ENCODE measurements at places on chromosomes 4 and X.

- no peak for DNase-seq
Measured at GRCh38 chr4:26235500-26235899, 85.3 kb upstream of the RBPJ start.

DNA sequence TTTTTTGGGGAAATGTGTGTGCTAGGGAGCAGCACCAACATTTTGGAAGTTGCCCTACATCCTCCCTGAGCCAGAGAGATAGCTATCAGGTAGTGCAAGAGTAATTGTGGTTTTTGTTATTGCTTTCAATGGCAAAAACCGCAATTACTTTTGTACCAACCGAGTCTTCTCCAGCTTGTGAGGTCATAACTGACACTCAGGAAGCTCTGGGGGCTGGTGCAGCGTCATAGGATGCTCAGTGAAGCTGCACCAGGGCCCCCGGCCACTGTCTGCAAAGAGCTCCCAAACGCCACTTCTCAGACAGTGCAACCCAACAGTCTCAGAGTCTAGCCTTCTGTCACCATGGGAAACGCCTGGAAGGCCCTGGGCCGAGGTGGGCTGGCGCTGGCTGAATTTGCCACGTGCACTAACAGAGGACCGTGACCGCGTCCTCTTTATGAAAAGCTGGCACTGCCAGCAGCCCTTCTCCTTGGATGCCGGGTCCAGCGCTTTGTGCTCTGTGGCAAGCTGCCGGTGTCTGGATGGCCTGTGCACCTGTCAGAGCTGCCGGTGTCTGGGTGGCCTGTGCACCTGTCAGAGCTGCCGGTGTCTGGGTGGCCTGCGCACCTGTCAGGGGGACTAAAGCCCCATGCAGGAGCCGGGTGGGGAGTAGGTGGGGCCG is 19.4 kb downstream of the SH3TC1 start:
- DNase-seq: no peak

- DNase-seq: no peak
Measured at GRCh38 chr4:150297861-150298474, 219.7 kb downstream of the DCLK2 start.

- no peak for DNase-seq
Measured at GRCh38 chr4:138736362-138736761, 279.2 kb upstream of the NOCT start.

- DNase-seq: no peak
Measured at GRCh38 chr4:121742794-121743193, 22.2 kb downstream of the SMIM43 start.
